ENCODE measurements at places on chromosomes 5 and 9. TPM values are rescaled to one million over a fixed set of nuclear protein-coding genes. Genes with fewer than 3 reads are reported as not detected.

DNA sequence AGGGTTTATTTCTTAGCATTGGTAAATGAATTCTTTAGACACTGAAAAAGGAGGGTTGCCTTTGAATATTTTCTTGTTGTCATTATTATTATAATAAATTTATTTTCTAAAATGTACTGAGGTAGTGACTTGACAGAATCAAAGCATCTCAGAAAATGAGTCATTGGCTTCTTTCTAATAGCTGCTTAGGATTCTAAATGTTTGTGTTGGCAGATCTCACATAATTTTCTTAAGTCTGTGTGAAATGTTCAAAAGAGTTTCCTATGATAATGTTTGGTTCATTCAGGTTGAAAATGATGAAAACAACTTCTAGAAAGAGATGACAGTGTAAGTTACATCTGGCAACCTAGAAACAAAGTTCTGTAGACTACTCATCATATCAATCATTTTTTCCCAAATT, 69.7 kb downstream of the SH3GL2 start:
- no peak for DNase-seq

DNA sequence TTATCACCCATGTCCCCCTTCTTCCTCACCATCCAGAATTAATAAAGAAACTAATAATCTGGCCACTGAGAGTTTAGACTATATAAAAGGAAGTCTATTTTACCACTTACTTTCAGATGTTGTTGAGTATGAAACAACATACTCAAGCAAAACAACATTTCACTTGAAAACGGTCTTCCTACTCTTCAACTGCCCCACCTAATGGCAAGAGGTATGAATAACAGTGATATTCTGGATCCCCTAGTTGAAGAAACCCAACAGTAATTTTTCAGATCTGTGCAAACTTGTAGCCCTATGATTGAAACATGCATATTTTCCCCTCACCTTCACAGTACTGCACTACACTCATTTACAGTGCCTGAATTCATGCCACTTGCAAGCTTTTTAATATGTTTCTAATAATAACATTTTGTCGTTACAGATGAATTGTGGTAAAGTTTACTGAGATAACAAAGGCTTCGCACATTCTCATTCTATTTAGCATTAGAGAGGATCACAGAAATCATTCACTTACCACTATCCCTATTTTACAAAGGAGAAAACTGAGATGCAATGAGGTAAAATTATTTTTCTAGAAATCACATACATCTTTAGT, 267.9 kb upstream of the PDE4D start:
- no peak for DNase-seq

GRCh38 chr5:135810188-135810943, 24.1 kb upstream of the SLC25A48 start:
- DNase-seq = no peak

OTULINL gene
- 9.4 TPM for total RNA-seq

- DNase-seq = no peak
These were observed 444.7 kb downstream of the HINT1 start for GRCh38 chr5:130720355-130720754.

- no peak for DNase-seq
These were observed 122.8 kb downstream of the KCNIP1 start for GRCh38 chr5:170626507-170627150.

DNA sequence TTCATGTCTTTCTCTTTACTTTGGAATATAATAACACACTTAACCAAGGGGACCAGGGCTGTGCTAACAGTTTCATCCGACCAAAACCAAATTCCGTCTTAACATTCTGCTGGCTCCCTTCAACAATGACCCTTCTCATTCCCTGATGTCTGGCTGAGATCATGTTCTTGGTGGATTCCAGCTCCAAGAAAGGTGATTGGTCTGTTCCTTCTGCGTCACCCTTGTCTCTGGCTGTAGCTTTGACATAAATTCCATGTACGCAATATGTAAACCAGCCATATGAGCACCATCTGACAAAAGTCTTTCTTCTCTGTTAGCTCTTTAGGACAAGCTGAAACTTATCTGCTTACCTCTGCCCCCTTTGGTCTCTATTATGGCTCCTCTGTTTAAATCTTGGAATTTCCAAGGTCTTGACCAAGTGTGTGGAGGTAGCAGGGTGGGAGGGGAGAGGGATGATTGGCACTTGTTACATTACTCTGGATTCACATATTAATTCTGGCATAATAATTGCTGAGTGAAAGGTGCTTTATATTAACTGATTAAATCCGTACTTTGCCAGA, 45.7 kb upstream of the HSD17B4 start:
- no peak for DNase-seq

DNA sequence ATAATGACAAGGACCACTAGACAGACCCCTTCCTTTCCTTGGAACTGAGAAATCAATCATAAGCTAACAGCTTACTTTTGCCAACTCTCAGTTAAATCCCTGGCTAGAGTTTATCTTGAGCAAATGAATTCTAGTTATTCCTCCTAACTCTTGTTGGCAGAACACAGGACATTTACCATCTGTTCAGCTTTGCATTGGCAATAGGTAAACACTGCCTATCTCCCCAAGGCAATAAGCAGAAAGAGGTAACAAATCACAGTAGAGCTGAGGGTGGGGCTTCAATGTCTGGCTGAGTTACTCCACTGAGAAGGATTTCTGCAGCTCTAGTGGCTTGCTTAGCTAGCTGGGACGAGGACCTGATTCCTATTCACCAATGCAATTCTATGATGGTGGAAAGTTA, 503.3 kb upstream of the GRIA1 start:
- DNase-seq = no peak

- no peak for DNase-seq
These were observed 399 bp downstream of the NUP155 start for GRCh38 chr5:37370550-37370863.

GRCh38 chr5:94389515-94389899, 228.9 kb downstream of the KIAA0825 start:
- DNase-seq = no peak

COL23A1 gene
- not detected for total RNA-seq

GRCh38 chr5:87116825-87117512, 150.7 kb upstream of the RASA1 start:
- DNase-seq = no peak

DNA sequence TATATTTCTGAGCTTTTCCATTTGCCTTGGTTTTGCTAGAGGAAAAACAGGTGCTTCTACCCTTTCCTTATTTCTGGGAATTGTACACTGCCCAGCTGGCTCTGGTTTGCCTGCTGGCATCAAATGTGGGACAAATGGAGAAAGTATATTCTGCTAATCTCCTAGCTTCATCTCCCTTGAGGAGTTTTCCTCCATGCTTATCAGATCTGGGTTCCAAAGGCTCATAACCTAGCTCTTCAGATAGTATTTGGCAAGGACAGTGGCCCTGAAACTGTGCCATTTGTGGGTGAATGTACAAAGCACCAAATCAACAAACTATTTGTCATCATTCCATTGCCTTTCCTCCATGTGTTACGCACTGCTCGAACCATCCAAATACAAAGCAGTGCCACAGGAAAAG, 16.2 kb downstream of the PRLR start:
- no peak for DNase-seq

CHSY3 gene
- not detected for total RNA-seq

SPATA31E1 gene
- total RNA-seq = not detected

GRCh38 chr9:106717686-106718085, 145.3 kb upstream of the ZNF462 start:
- DNase-seq = no peak

ABO gene
- total RNA-seq = 0.09 TPM

BTNL9 gene
- total RNA-seq = not detected

IL13 gene
- 3.9 TPM for total RNA-seq

GRCh38 chr9:92196909-92197308, 81.7 kb upstream of the SPTLC1 start:
- no peak for DNase-seq

TRPM3 gene
- not detected for total RNA-seq

GRCh38 chr5:5025774-5026408, 114.2 kb upstream of the ADAMTS16 start:
- DNase-seq = peak; percentile 33

- no peak for DNase-seq
These were observed 30.5 kb downstream of the ADAMTS2 start for GRCh38 chr5:179314606-179315355.

DNA sequence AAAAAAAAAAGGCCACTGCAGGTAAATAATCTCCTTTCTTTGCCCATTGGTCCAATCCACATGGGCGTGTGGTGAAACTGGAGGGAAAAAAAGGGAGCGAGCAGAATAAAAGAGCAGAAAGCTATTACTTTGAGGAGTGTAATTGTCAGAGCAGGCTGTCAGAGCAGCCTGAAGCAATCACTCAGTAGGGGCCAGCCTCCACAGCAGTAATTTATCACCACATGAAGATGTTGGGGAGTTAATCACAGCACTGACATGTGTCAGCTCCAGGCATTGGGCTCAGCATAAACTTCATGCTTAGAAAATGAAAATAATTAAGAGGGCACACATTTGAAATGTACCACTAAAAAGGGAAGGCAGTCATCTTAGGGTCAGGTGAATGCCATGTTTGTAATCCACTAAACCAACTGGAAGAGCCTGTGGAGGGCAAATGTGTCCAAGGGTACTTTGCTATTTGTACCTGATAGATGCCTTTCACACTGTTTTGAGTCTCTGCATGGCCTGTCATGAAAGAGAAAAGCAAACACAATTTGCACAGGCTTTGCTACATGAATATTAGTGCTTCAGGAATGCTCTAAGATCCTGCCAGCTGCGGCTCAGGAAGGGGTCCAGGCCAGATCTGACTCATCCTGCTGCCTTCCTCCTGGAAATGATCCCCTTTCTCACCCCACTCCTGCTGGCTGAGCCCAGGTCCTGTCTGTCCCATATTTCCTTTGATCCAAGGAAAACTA, 2.9 kb upstream of the PTGER4 start:
- peak; percentile 56 for DNase-seq

GRCh38 chr9:2691212-2691611, 26.1 kb upstream of the KCNV2 start:
- no peak for DNase-seq

GRCh38 chr5:13234-13633, 78.7 kb upstream of the PLEKHG4B start:
- DNase-seq = no peak

DNA sequence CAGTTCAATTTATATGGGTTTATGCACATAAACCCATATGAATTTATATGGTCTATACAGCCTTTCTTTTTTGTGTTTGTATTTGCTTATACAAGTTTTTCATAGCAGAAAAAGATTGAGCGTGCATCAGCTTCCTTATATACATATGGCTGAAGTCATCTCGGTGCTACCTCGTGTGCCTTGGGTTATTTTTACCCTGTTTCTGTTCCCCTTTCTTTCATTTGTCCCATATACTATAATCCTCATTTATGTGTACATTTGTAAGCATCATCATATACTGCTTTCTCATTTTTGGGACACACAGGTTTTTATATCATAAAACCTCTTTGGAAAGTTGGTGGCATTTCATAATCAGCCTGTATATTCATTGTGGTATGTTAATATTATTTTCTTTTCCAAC, 107.8 kb upstream of the ADAMTSL1 start:
- no peak for DNase-seq
